Stimulated activated CD4-positive, alpha-beta T cell treated with anti-CD3 and anti-CD28 coated beads, Interleukin-4, amount 100 ng/mL, for 4 hours (primary cell): ENCODE measurements at places on chromosomes 7 and 10.

DNA sequence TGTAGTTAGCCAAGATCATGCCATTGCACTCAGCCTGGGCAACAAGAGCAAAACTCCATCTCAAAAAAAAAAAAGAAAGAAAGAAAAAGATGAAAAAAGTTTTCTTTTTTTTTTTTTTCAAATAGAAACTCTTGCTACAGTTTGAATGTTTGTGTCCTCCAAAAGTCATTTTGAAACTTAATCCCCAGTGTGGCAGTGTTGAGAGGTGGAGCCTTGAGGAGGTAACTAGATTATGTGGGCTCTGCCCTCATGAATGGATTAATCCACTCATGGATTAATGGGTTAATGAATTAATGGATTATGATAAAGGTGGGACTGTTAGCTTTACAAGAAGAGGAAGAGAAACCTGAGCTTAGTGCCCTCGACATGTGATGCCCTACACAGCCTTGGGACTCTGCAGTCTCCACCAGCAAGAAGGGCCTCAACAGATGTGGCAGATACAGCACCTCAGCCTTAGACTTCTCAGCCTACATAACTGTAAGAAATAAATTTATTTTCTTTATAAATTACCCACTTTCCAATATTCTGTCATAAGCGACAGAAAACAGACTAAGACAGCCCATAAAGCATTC, 25.1 kb downstream of the CPEB3 start:
- DNase-seq = no peak

GRCh38 chr7:122299624-122300210, 4.8 kb downstream of the FEZF1 start:
- no peak for DNase-seq

GRCh38 chr7:108581655-108582491, 12.2 kb downstream of the DNAJB9 start:
- no peak for DNase-seq

DNA sequence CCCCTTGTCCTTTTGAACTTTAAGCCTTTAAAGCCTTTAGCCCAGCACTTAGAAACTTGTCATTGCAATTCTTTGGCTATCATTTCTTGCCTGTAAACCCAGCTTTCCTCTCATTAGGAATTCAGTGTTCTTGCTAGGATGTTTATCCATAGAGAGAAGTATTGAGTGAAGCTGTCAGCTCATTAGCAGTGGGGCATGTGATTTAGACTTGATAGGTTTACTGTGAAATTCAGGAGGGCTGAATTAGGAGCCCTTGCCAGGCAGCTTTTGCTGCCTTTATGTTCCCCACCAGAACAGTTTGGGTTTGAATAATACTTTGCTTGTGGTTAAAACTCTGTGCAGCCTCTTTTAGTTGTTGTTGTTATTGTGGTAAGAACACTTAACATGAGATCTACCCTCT, 39.5 kb downstream of the LHFPL3 start:
- no peak for DNase-seq

DNA sequence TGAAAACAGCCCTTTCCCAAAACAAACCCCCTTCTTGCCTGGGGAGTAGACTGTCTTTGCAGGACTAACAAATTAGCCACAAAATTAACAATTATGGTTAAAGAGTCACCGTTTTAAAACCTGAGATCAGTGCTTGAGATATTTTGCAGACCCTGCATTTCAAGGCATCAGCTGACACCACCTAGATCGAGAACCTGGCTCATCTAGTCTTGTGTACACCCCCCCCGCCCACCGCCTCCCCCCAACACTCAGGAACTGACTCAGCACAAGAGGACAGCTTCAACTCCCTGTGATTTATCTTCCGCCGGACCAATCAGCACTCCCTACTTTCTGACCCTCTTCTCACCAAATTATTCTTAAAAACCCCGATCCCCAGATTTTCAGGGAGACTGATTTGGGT, 737.1 kb downstream of the PHTF2 start:
- DNase-seq = no peak

- no peak for DNase-seq
These were observed 202.0 kb upstream of the LRRTM3 start for GRCh38 chr10:66723608-66724400.

GRCh38 chr7:64656489-64656888, 9.4 kb upstream of the ZNF107 start:
- DNase-seq = no peak

DNA sequence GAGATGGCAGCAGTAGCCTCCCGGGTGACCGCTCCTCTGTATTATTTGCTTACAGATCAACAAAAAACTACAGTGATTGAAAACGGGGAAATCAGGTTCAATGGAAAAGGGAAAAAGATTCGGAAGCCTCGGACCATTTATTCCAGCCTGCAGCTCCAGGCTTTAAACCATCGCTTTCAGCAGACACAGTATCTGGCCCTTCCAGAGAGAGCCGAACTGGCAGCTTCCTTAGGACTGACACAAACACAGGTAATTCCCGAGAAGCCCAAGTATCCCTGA, 2.2 kb downstream of the DLX6 start:
- no peak for DNase-seq

- DNase-seq = no peak
These were observed 662 bp downstream of the POLR3A start for GRCh38 chr10:78028438-78029268.

- peak; percentile 51 for DNase-seq
These were observed 153.8 kb downstream of the COBL start for GRCh38 chr7:51162724-51163329.

DNA sequence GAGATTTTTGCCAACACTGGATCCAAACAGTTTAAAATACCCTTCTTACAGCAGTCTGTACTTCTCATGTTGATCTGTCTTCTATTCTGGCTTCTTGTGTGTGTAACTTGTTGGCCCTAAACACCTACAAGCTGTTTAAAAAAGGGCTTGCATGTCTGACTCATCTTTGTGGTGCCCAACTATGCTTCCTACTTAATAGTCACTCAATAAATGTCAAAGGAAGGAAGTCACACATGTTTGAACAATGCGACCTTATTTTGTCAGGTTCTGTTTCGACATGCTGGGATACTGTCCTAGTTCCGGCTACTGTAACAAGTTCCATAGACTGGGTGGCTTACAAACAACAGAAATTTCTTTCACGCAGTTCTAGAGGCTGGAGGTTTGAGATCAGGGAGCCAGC, 9.4 kb upstream of the GRK5 start:
- no peak for DNase-seq

GRCh38 chr7:106767498-106768323, 97.4 kb upstream of the PIK3CG start:
- no peak for DNase-seq

DNA sequence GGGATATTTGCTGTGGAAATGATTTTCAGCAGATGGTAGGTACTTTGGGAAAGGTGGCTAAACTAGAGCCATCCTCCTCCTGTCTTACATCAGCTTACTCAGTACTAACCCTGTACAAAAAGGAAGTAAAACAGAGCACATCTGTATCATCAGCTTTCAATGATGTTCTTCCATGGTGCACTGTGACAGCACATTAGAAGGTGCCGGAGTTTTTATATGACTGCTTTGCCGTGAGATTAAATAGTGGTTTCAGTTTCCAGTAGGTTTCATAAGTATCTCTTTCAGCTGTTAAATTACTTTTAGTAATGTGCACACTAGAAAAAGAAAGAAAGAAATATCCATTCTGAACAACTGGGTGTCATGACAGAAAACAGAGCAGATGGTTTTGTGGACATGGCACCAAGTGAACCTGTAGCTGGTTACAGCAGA, 86.5 kb downstream of the ARID5B start:
- DNase-seq = peak; percentile 41

DNA sequence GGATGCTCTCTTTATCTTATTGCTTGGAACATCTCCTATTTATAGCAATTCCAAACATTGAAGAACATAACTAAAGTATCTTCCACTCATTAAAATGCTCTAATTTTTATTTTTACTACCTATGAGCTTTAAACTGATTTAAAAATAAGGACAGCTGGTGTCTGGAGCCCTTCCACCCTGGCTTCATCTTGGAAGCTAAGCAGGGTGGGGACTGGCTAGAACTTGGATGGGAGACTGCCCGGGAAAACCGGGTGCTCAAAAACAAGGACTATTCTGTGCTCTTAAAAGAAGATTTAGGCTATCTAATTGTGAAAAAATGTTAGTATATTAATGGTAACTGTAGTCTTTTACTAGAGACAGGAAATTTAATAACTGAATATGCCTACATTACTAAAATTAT, 69.2 kb downstream of the ARMC3 start:
- no peak for DNase-seq

DNA sequence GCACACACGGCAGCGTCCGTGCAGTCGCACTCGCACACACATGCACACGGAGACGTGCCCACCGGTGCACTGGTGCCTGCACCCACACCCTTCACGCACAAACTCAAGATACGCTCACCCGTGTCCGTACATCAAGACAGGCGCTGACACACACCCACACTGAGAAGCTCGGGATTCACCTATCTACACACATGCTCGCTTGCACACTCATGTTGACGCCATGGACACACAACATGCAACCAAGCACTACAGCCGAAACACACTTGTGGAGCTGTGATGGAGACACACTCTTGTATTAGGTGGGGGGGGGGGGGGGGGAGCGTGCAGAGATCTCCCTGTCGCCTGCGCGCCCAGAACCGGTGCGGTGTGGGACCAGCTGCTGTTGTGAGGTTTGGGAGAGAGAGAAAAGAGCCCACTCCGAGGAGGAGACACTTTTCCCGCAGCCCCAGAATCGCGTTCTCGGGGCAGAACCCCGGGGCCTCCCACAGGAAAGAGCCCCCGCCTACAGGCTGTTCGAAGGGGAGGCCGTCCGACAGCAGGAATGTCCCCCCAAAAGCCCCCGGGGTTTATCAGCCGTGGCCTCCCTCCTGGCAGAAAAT, 605 bp upstream of the NFKB2 start:
- DNase-seq = peak; percentile 69

- no peak for DNase-seq
These were observed 379.7 kb upstream of the ZMIZ1 start for GRCh38 chr10:78688901-78689583.

- DNase-seq = no peak
These were observed 26.7 kb downstream of the CREB3L2 start for GRCh38 chr7:137975221-137975620.

DNA sequence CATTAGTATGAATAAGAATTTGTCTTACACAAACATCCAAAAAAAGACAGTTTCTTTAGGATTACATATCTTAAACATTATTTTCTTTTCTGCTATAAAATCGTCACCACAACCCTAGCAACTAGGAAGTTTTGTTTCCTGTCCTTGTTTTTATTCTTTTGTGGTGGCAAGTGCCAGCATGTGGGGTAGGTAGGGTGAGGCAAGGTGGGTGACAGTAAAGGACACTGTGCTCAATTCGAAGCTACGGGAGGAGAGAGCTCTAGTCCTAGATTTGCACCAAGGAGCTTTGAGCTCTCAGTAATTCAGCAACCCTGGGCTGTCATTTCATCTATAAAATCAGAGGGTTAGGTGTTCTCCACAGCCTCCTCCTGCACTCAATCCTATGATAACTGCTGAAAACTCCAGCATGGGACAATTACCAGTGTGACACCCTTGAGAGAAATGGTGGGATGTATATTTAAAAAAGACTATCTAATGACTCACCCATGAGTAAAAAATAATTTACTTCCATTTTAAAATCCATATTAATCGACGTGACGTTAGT, 187.1 kb downstream of the FAM107B start:
- DNase-seq = no peak

- DNase-seq = no peak
These were observed 35.7 kb downstream of the NAPEPLD start for GRCh38 chr7:103113164-103113563.

- DNase-seq = no peak
These were observed 1.1 kb upstream of the GSTO2 start for GRCh38 chr10:104267721-104268404.

- DNase-seq = no peak
These were observed 121.6 kb downstream of the ALOX5 start for GRCh38 chr10:45495438-45496152.

DNA sequence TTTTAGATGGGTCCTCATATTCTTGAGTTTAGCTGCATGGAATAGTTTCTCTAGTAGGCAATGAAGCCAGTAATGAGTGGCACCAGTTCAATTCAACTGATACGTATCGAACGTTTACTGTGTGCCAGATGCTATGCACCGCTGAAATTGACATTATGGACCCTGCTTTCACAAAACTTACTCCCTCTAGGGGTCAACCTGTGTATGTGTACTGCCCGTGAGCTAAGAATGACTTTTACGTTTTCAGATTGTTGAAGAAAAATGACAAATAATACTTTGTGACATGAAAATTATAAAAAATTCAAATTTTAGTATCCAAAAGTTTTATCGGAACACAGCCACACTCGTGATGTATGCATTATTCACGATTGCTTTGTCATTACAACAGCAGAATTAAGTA, 95.5 kb downstream of the ZMYND11 start:
- DNase-seq = no peak

GRCh38 chr7:43112941-43113621, 634 bp downstream of the HECW1 start:
- no peak for DNase-seq
